GM12878 (cell line): ENCODE measurements at places on chromosomes 16 and 17.

DNA sequence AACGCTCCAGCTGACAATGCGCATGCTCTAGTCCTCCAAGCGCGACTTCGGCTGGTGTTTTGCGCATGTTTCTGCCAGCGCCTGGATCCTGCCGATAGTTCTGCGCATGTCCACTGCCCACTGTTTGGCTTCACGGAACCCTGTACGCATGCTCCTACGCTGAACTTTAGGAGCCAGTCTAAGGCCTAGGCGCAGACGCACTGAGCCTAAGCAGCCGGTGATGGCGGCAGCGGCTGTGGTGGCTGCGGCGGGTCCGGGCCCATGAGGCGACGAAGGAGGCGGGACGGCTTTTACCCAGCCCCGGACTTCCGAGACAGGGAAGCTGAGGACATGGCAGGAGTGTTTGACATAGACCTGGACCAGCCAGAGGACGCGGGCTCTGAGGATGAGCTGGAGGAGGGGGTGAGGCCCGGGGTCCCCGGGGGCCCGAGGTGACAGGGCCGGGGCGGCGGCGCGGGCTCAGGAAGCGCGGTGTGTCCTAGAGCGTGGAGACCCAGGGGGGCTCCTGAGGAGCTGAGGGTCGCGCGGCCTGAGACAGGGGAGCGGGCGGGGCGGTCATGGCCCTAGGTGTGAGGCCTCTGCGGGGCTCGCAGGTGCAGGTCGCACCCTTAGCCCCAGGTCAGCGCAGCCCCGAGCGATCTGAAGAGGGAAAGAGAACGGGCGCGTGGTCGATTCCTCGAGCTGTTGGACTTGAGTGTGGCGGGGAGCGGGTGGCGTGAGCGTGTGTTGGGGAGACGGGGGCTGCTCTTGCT, at the start of the genes RPS6KB1 and TUBD1:
TSS of gene RPS6KB1 (plus strand) at position 198 of the 752 bp plus-strand sequence. CDS start at position 262, 64 bp downstream.
TSS of gene TUBD1 (minus strand) at position 20 of the 752 bp plus-strand sequence. CDS start 1,941 bp downstream, outside the sequence.
- DNase-seq = peak; percentile 100

GRCh38 chr16:72124761-72125634, 31.4 kb downstream of the DHX38 start:
- peak; percentile 26 for DNase-seq

GRCh38 chr17:62781356-62781755, 26.8 kb downstream of the MARCHF10 start:
- DNase-seq = no peak

GRCh38 chr16:77457046-77457445, 22.2 kb upstream of the ADAMTS18 start:
- no peak for DNase-seq

- no peak for DNase-seq
These were observed 93.3 kb downstream of the HELZ start for GRCh38 chr17:67151717-67152116.
